ENCODE measurements at places on chromosomes 3 and 15.

DNA sequence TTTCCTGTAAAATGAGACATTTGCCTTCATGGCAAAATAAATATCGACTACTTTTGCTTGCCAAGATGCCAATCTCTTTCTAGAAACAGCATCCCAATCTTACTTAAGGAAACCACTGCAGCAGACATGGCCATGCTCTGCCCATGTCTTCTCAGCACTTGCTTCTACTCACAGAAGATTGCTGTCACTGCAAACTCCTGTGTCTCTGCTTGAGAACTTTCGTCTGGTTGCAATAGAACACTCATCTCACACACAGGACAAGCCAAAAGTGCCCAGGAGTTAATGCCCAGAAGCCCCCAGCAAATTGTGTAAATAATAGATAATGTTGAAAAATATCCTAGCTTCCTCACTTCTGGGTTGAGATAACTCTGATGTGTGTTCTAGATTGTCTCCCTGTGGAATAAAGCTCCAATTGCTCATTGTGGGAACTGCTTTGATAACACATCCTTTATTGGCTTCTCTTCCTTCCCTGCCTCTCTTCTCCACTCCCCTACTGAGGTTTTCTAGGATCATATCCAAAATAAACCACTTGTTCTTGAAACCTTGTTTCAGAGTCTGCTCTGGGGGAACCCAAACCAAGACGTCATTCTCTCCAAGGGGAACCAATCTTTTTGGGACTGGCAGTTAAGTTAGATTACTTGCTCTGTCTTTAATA is 156.3 kb upstream of the STRIT1 start:
- DNase-seq, result no peak

DNA sequence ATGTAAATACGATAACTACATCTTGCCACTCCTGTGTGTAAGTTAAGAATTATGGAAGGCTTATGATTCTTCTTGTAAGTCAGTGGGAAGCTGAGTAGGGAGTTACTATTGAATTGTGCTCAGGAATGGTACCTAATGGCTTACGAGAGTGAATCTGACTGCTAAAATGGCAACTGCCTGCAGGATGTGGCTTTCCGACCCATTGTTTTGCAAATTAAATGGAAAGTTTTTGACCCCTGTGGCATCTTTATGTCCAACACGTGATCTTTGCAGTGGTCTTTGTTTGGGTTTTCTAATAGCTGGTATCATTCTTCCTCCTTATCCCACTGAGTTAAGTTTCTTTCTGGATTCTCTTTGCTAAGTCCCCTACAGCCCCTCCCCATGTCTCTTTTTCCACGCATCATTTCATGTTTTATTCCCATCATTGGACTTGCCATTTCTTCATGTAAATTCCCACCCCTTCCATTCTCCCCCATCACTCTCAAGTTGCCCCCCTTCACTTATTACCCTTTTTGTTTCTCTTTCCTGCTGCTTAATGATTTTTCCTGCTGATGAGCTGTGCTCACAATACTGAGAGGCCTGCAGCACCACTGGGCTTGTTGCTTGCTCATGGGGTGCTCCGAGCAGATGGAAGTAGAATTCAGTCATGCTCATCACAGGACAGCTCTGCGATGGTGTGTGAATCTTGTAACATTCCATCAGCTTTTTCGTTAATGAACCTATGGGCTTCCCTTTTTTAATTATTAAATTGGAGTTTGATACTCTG is 428.2 kb upstream of the IL12A start:
- no peak for DNase-seq

DNA sequence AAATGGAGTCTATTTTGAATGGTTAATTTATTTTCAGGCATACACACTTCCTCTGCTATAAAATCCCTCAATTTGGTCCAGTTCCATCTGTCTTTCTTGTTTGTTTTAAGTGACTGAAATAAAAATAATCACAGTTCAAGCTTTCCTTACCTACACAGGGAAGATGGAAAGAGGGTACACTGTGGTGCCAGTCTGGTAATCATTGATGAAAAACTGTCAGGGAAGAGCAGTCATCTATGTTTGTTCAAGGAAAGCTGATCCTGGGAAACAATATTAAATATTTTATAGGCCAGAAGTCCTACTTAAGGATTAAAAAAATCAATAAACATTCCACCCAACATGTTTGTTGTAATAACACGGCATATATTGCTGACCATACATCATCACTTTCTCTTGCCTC is 115.2 kb upstream of the KCNMB2 start:
- DNase-seq, result no peak

DNA sequence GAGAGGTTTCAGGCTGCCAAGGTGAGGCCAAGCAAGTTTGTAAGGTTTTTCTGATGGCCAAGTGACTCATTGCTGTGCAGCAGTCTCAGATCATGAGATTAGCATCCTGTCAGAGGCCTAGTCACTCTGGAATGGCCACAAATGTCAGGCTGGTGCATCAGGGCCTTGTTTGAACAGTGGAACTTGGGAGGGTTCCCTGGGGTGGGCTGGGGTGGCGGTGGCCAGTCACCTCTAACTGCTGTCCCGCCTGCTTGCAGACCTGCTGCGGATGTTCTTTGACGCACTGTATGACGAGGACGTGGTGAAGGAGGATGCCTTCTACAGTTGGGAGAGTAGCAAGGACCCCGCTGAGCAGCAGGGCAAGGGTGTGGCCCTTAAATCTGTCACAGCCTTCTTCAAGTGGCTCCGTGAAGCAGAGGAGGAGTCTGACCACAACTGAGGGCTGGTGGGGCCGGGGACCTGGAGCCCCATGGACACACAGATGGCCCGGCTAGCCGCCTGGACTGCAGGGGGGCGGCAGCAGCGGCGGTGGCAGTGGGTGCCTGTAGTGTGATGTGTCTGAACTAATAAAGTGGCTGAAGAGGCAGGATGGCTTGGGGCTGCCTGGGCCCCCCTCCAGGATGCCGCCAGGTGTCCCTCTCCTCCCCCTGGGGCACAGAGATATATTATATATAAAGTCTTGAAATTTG is 2.8 kb upstream of the FAM131A start:
- peak; percentile 47 for DNase-seq

DNA sequence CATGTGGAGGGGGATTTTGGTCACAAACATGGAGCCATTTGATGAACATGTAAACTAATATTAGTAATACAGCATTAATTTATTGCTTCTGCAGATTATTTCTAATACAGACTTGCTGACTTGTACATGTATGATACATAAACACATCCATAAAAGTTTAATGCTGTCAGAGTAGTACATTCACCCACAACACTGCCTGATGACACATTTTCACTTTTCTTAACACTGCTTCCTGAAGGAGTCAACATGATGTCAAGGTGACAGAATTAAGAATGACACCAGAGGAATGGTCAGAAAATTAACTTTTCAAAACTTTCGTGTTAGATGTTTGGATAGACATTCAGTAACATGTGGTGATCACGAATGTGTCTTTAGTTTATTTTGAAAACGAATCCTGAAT is 199.4 kb downstream of the SATB1 start:
- no peak for DNase-seq

DNA sequence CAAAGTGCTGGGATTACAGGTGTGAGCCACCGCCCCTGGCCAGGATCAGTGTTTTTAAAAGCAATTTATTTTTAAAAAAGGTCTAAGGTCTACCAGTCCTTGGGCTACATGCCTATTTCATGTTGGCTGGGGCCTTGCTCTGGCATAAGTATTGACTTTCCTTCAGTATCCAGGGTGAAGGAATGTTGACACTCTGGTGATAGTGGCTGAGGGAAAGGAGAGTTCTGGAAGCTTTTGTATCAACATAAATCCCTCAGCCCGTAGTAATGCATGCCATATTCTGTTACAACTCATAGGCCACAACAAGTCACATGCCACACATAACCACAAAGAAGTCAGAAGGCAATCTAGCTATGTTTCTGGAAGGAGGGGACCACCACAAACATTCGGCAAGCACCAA is 273.9 kb downstream of the ROBO2 start:
- DNase-seq, result no peak

DNA sequence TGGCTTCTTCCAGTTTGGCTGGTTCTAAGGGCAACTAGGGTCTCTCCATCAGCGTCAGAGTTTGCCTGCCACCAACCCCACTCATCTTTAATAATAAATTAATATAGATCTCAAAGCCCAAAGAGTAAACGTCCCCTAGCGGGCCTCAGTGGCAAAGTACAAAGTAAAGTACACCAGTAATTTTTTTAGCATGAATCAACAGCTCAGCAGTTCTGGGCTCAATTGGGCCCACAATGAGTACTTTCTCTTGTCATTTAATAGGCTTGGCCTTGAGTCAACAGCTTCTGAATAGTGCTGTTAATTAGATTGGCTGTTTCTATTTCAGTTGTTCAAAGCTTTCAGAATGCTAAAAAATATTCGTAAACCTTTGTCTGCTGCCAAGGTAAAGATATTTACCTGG is 89.0 kb upstream of the PFN2 start:
- DNase-seq, result no peak

GRCh38 chr15:82768414-82769054 is 37.3 kb downstream of the FSD2 start:
- DNase-seq, result no peak
